ENCODE measurements at places on chromosomes 16 and 17.
A peak's percentile ranks its signal among the peaks of the same experiment; 100 is the strongest.

DNA sequence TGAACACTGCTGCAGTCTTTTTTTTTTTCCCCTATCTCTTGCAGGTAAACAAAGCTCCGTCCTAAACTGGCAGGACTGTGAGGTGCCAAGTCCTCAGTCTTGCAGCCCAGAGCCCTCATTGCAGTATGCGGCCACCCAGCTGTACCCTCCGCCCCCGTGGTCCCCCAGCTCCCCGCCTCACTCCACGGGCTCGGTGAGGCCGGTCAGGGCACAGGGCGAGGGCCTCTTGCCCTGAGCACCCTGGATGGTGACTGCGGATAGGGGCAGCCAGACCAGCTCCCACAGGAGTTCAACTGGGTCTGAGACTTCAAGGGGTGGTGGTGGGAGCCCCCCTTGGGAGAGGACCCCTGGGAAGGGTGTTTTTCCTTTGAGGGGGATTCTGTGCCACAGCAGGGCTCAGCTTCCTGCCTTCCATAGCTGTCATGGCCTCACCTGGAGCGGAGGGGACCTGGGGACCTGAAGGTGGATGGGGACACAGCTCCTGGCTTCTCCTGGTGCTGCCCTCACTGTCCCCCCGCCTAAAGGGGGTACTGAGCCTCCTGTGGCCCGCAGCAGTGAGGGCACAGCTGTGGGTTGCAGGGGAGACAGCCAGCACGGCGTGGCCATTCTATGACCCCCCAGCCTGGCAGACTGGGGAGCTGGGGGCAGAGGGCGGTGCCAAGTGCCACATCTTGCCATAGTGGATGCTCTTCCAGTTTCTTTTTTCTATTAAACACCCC, 13.8 kb downstream of the IL34 start:
- no peak for DNase-seq

- no peak for DNase-seq
Observed at GRCh38 chr16:88009563-88010342, 58.5 kb downstream of the BANP start.

DNA sequence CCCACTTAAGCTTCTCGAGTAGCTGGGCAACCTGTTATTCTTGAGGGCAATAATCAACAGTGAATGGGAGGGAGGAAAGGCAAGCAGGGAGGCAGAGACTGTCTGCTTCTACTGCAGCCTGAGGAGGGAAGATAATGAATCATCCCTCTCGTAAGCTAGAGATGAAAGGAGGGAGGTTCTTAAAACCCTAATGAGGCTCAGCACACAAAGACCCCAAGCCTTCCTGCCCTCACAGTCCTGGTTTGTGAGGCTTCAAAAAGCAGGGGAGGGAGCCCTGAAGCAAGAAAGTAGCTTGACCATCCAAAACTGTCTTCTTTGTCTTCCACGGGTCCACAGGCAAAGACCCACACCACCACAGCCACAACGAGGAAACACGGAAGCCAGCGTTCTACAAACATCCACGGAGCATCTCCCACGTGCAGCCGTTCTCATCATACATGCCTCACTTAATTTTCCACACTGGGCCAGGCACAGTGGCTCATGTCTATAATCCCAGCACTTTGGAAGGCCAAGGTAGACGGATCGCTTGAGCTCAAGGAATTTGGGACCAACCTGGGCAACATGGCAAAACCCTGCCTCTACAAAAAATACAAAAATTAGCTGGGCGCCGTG, 1.8 kb downstream of the PIK3R5 start:
- no peak for DNase-seq

- DNase-seq: no peak
Observed at GRCh38 chr17:80262291-80262690, 1.6 kb downstream of the RNF213 start.

- no peak for DNase-seq
Observed at GRCh38 chr17:78719630-78720298, 62.3 kb downstream of the CYTH1 start.

GRCh38 chr17:19750020-19750572, 2.0 kb upstream of the ALDH3A1 start:
- DNase-seq: no peak

DNA sequence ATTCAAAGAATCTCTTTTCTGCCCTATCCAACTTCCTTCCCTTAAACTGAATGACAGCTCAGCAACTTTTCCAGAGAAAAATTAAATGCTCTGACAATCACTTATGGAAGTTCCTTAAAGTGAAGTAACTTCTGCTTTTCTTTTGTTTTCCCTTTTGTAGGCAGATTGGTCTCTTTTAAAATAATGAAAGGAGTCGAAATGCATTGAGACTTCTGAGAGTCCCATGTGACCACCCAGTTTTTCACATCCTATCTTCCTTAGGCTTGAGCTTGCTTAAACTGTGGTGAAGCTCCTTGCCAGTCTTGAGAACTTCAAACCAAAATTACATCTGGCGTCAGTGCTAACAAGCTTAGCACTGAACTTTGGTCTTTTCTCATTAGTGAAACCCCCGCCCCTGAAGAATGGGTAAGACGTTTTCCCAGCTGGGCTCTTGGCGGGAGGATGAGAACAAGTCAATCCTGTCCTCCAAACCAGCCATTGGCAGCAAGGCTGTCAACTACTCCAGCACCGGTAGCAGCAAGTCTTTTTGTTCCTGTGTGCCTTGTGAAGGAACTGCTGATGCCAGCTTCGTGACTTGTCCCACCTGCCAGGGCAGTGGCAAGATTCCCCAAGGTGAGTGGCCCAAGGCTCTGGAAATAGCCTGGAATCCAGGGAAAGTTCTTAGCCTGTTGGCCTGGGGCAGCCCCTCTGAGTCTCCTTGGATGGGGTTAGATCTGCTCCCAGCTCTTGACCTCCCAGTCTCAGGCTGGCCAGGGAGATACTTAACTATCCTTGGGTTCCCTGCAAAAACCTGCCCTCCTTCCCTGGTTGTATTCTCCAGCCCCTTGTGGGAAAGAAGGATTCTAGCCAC, 1.2 kb downstream of the TMEM106A start:
- no peak for DNase-seq

GRCh38 chr17:59439741-59440211, 108.3 kb downstream of the YPEL2 start:
- no peak for DNase-seq

DNA sequence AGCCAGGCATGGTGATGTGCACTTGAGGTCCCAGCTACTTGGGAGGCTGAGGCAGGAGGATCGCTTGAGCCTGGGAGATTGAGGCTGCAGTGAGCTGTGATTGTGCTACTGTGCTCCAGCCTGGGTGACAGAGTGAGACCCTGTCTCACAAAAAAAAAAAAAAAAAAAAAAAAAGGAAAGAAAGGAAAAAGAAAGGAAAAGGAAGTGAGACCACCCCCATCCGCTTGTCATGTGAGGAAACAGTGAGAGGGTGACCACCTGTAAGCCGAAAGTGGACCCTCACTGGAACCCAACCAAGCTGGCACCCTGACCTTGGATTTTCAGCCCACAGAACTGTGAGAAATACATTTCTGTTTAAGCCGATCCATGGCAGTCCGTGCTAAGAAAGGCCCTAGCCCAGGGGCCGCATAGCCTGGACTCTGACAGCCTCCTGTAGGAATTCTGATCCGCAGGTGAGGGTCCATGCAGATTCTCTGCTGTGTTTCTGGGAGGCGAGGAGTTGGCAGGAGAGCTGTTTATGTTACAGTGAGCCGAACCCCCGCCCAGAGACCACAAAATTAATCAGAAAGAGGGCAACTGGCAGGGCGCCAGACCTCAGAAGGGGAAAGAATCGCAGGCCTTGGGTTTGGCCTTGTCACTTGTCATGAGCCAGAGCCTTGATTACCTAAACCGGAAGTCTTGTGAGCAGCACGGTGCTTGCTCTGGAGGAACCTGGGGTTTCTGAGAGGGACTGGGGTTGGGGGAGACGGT, 945 bp downstream of the SGSH start:
- DNase-seq: peak; percentile 33

DNA sequence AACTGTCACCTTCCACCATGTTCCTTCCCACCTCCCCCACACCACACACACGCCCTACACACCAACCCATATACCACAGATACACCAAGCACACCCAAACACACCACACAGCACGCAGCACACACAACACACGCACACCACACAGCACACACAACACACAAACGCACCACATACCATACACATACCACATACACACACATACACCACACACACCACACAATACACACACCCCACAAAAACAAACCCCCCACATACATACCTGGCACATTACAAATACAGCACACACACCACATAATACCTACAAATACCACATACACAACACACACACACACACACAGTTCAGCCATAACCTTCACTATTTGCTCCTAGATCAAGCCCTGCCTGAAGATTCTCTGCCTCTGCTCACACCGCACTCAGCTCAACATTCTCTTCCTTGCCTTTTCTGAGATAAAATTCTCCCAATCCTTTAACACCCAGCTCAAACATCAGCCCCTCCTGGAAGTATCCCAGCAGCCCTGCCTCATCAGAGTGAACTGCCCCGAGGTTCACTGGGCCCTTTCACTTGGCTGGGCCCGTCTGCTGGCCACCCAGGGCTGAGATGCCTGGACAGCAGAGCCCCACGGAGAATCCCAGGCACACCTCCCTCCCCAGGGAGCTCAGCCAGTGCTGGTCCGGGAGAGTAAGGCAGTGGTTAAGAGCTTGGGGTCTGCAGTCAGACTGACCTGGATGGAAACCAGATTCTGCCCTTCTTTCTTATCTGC, 31.9 kb upstream of the CPNE2 start:
- DNase-seq: no peak

DNA sequence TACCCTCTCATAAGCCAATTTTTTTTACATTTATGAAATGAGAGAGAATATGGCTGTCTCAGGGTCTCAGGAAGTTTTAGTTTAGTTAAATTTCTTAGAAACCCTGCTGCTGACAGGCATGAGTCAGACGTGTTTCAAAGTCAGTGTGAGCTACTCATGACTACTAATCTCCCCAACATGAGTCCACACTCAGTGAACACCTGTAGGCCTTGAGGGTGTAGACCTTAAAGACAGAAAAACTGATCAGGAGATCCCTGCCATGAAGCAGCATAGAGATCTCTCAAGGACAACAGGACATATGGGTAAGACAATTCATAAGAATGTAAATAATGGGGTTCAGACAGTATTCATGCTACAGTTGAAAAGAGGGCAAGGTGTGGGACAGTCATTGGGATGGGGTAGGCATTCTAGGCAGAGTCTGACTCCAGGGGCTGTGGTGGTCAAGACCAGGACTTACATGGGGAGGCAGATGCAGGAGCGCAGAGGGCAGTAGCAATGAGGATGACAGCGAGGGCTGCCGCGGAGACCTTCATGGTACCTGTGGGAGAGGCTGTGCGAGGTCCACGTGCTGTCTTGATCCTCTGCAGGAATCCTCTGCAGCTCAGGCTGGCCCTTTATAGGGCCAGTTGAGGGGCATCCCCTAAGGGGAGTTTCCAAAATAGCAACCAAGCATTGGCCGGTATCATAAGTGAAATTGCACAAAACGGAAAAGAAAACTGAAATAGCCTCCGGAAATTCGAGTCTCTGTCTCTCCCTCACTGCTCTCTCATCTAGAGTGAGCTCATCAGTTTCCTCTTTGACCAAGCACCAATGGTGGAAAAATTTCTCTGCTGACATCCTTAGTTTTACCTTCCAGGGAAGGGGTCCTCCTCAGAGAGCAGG, at the start of gene CCL5:
CCL5 (minus strand) TSS at position 588 of the 882 bp plus-strand sequence.
- no peak for DNase-seq

DNA sequence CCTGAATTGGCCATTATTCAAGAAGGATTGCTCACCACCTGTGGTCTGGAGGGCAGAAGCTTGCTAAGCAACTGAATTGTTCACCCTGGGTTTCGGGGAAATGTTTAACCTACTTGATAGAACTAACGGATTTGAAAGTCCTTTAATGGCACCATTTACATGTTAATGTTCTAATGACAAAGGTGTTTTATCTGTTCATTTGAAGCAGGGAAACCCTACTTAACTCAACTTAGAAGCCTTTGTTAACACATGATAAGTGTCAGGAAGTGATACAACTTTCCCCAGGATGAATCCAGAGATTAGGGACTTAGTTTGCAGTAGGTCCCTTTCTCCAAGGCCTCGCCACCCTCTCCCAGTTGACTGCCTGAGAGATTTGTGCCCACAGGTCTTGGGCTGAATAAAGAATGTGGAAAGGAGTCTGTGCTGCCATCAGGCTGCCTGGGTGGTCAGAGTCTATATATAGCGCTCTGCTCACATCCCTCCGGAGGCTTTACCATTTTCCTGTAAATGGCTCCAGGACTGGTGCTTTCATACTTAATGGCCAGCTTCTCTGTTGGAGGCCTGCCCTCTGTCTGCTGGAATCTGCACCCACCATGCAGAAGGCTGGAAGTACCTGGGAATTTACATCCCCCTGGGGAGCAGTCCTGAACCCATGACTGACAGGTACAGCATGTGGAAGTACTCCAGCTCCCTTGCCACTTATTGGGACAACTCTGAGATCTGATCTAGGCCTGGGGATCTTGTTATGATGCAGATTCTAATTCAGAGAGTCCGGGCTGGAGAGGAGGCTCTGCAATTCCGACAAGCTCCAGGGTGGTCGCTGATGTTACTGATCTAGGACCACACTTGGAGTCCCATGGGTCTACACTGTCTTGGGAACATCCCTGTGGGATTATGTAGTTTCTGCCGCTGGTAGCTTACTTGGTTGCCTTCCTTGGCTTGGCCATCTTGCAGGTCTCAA, 99.9 kb downstream of the ASIC2 start:
- DNase-seq: no peak

DNA sequence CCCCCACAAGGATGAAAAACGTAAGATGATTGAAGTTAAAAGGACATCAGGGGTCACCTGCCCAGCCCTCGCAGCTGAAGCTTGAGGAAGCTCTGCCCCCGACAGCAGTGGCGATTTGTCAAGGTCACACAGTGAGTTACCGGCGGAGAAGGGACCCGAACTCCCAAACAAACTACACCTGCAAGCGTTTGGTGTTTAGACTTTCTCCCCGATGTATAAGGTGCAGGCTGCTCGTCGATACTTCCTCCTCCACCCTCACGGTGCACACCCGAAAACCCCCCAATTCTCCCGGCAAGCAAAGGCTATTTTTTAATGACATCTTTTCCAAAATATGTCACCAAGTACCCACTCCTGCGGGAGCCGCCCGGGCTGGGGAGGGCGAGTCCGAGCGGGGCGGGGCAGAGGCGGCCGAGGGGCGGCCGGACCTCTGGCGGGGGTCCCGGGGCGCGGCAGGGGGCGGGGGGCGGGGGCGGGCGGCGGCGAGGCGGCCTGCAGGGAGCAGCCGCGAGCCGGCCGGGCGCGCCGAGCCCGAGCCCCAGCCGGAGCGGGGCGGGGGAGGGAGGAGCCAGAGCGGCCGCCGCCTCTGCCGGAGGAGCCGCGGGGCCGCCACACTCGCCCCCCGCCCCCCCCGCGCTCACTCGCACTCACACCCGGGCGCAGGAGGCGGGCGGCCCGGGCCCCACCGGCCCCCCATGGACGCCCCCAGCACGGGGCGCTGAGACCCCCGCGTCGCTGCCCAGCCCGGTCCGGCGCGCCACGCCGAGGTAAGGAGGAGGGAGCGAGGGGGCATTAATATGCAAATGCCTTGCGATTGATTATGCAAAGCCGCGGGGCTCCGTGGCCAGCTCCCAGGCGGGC, at the start of gene THRA:
THRA (plus strand) TSS at position 637 of the 858 bp plus-strand sequence. CDS start 11,524 bp downstream, outside the sequence.
- no peak for DNase-seq

DNA sequence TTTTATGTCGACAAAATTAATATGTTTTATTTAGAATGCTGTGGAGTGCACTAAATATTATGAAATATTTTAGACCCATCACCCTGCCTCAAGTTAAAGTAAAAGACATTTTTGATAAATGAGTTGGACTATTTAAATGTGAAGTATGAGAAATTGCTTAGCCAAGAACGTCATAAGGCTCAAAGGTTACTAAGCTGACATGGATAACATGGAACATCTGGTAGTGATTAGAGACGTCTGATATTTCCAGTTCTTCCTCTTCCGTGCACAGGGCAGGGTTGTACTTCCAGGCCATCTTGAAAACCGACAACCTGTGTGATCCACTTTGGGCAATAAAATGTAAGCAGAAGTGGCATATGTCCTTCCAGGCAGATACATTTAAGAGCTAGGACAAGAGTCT, 7.2 kb upstream of the CCL8 start:
- peak; percentile 69 for DNase-seq

GRCh38 chr16:89325861-89326471, 108.5 kb downstream of the ZNF778 start:
- no peak for DNase-seq
